ENCODE measurements at places on chromosomes 11 and 22. TPM values are rescaled to one million over a fixed set of nuclear protein-coding genes. Genes with fewer than 3 reads are reported as not detected.

MS4A3 gene
- 0.11 TPM for polyA plus RNA-seq

TOMT gene
- not detected for polyA plus RNA-seq

CNTF gene
- 1.0 TPM for polyA plus RNA-seq

ALG9 gene
- polyA plus RNA-seq, result 20.9 TPM

SAA2 gene
- 1.9 TPM for polyA plus RNA-seq

USP2 gene
- polyA plus RNA-seq, result 62.3 TPM

MAJIN gene
- not detected for polyA plus RNA-seq

FZD4 gene
- polyA plus RNA-seq, result 16.5 TPM

SCGB2A2 gene
- not detected for polyA plus RNA-seq

TESMIN gene
- 0.34 TPM for polyA plus RNA-seq

E2F8 gene
- 0.84 TPM for polyA plus RNA-seq

GLYATL1 gene
- not detected for polyA plus RNA-seq

PAFAH1B2 gene
- 33.3 TPM for polyA plus RNA-seq

CD59 gene
- polyA plus RNA-seq, result 133 TPM

VWCE gene
- polyA plus RNA-seq, result 0.30 TPM

TMEM151A gene
- polyA plus RNA-seq, result 0.08 TPM

ROBO4 gene
- 21.8 TPM for polyA plus RNA-seq

GPR83 gene
- polyA plus RNA-seq, result 0.04 TPM

APOA5 gene
- polyA plus RNA-seq, result not detected

MRGPRE gene
- polyA plus RNA-seq, result not detected

BET1L gene
- polyA plus RNA-seq, result 12.9 TPM

CRYBA4 gene
- not detected for polyA plus RNA-seq

VSIG2 gene
- polyA plus RNA-seq, result 0.42 TPM

CRYBB3 gene
- polyA plus RNA-seq, result not detected

FJX1 gene
- polyA plus RNA-seq, result 0.61 TPM

SBF2 gene
- polyA plus RNA-seq, result 12.5 TPM

SLC36A4 gene
- 2.6 TPM for polyA plus RNA-seq

SOX10 gene
- 0.82 TPM for polyA plus RNA-seq

MAPK11 gene
- 7.8 TPM for polyA plus RNA-seq

SAA4 gene
- not detected for polyA plus RNA-seq

DDI1 gene
- polyA plus RNA-seq, result not detected

APOL5 gene
- polyA plus RNA-seq, result 0.07 TPM

MUC6 gene
- 0.06 TPM for polyA plus RNA-seq

MMP7 gene
- not detected for polyA plus RNA-seq

YAP1 gene
- 15.2 TPM for polyA plus RNA-seq

APLNR gene
- polyA plus RNA-seq, result 8.9 TPM

OPCML gene
- not detected for polyA plus RNA-seq

CFAP68 gene
- polyA plus RNA-seq, result 39.5 TPM

SOX6 gene
- polyA plus RNA-seq, result 3.8 TPM

NELL1 gene
- polyA plus RNA-seq, result not detected

POU2AF1 gene
- not detected for polyA plus RNA-seq

Data from heart left ventricle (tissue), 16 donors.